ENCODE measurements at places on chromosomes 4 and X.

- no peak for DNase-seq
Observed at GRCh38 chr4:152713951-152714705, 34.3 kb upstream of the TMEM154 start.

DNA sequence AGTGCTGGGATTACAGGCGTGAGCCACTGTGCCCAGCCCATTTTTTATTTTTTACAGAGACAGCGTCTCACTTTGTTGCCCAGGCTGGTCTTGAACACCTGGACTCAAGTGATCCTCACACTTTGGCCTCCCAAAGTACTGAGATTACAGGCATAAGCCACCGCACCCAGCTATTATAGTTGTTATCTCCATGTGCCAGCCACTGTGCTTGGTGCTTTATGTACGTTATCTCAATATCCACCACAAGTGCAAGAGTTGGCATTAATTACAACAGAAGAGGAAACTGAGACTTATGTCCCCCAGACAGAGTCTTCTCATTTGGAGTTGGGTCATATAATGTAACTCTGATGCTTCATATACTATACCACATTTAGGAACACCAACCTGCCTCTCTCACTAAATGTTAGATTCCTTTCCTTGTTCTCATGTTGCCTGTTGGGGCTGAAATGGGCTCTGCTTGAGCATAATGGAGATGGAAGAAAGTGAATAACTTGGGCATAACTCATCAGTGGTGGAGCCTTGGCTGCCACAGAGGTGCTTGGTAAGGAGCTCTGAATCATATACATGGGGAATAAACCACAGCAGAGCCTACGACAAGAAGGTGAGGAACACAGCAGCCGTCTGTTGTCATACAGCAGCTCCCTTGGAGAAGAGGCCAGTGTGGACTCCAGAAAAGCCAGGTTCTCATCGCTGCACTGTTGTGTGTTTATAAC, 84.3 kb downstream of the SPRY1 start:
- no peak for DNase-seq

DNA sequence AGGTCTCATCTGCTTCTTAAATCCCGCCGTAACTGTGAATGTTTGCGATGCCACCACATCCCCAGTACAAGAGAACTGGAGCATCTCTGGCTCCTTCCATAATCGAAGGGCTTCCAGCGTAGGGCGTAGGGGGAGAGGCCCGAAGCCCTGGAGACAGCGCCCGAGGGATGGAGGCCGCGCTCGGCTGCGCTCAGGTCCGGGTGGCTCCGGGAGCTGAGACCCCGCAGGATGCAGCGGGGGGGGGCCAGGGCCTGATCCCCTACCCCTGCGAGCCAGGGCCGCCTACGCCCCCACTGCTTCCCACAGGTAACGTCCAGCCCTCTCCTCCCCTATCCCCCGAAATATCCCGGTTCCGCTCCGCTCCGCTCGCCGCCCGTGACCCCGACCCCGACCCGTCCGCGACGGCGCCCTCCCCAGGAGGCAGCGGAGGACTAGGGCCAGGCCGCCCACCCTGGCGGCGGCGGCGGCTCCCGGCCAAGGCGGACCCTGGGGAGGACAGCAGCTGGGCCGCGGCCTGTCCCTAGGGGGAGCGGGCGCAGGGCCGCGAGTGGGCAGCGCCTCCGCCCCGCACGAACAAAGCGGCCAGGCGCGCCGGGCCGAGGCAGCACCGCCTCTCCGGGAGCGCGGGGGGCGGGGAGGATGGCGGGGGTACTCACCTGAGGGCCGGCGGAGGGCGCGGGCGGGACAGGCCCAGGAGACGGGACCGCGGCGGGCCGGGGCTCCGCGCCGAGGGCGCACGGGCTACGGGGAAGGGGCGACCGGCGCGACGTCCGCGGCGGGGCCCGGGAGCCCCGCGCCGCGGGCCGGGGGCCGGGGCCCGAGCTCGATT, 723 bp downstream of the WDFY3 start:
- no peak for DNase-seq

- no peak for DNase-seq
Observed at GRCh38 chrX:48939524-48940228, 17.7 kb downstream of the OTUD5 start.

DNA sequence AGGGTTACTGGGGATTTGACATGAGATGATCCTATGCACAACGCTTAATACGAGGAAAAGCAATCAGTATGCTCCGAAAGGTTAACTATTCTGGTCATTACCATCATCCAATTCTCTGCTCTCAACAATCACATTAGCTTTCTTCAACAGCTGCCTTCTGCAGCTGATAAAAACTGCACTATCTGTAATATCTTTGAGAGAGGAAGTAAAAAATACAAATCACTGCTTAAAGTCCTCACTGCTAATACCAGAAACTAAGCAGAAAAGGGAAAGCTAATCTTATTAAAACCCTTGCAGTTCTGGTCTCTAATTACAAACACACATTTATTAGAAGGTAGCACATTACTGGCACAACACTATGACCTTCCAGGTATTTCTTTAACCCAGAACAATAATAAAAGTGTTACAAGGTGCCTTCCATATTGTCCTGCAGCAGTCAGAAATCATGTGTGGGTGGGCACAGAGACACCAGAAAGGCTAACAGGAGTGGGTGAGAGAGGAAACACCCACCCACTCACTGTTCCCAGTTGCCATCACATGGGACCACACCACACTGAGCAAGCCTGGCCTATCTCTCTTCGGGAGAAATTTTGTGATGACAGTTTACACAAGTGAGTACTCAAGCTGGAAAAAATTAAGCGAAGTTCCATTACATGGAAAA, 71.0 kb downstream of the RELL1 start:
- no peak for DNase-seq

DNA sequence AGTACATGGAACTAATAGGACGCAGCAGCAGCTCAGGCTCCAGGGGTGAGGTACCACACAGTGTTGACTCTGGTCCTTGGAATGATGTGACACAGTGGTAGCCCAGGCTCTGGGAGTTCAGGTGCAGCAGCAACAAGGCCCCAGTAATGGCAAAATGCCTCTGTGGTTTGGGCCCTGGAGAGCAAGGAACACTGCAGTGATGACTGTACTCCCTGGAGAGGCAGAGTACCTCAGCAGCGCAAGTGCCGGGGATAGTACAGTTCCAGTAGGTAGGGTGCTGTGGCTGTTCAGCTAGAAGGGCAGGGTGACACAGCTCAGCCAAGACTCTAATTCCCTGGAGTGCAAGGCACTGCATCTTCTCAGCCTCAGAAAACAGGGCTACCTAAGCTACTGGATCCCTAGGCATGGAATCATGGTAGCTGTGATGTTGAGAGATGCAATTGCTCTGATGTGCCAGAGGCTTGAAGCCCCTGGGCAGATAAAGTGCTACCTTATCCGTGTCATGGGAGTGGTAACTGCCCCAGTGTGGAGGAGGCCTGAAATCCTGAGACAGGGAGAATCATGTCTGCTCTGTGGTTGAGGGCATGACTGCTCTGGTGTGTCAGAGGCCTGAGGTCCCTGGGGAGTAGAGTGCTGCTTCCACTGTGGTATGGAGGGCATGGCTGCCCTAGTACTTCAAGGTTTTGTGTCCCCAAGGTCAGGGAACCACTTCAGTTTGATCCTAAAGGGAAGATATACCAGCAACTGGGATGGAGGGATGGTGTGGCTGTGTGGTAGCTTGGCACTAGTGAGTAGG, 55.2 kb downstream of the AREG start:
- no peak for DNase-seq

DNA sequence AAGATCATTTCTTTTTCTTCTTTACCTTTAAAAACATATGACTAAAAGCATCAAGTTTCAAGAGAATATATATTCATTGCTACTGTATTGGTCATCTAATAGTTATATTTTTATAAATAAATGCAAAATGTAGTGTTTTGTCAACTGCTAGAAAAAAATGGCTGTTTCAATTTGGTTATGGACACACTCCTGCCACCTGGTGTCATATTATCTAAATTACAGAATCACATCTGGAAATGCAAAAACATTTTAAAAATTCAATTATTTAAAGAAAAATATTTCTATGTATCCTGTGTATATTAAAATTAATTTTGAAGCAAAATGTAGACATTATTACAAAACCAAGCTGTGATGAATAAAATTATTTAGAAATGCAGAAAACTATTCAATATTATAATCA, 329.4 kb upstream of the PCDH18 start:
- DNase-seq = no peak

GRCh38 chrX:3119376-3119775, 78.1 kb downstream of the ARSF start:
- no peak for DNase-seq

DNA sequence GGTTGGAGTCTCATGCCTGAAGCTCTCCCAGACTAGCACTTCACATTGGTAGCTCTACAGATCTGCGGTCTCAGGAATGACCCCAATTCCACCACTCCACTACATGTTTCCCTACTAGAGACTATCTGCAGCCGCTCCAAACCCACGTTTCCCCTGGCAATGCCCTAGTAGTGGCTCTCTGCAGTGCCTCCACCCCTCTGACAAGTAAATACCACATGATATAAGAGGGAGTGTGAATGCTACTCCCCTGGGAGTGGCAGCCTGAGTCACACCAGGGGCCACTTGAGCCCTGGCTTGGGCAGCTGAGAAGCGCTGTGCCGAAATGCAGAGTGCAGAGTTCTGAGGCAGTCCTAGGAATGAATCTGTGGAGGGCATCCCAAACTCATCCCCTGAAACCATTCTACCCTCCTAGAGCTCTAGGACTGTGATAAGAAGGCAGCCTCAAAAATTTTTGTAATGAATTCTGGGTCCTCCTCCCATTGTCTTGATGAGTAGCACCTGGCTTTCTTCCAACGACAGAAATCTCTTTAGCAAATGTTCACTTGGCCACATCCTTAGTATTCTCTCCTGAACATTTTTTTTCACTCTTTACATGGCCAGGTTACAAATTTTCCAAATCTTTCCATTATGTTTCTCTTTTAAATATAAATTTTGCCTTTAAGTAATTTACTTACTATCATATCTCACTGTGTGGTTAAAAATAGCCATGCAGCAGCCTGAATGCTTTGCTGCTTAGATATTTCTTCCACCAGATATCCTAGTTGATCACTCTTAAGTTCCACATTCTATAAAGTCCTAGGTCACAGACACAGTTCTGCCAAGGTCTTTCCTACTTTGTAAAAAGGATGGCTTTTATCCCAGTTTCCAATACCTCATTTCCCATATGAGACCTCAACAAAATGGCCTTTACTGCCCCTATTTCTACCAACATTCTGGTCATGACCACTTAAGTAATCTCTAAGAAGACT, 160.2 kb upstream of the CPEB2 start:
- DNase-seq = no peak

DNA sequence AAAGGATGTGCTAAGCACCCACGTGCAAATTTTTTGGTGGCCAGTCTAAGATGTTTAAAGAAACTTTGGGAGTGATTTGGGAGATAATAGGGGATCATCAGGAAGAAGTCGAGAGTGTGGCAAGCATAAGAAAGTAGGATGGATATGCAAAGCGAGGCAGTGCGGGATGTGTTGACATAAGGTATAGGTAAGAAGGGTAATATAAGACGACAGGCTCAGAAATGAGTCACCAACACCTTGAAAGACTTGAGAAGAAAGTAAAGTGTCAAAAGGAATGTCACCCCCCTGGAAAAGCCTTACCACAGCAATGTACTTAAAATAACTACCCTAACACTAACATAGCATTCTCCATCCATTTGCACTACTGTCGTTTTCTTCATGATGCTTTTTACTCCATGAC, 69.8 kb upstream of the BMP2K start:
- DNase-seq = no peak

- DNase-seq = no peak
Observed at GRCh38 chr4:73619346-73619745, 890 bp downstream of the RASSF6 start.
